ENCODE measurements at places on chromosomes 2 and 18.

DNA sequence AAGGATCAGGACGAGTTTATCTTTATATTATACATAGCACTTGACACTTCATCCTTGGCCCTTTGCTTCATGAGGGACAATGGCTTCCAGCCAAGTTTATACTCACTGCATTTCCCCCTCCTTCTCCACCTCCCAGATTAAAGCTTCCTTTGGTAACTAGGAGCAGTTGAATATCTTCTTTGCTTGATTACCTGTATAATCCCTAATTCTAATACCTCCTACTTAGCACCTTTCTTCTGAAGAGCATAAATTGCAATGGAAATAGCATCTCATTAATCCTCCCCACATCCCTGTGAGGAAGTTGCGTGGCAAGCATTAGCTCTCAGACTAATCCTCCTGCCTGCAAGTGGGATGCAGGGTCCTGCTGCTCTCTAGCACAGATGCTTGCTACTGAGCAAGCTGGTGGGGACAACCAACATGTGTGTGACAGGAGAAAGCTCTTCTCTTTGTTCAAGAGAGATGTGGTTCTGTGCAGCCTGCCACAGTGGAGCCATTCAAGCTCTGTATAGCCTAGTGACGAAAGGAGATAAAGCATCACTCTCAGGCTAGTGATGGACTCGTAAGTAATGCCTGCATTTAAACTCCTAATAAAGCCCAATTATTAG, 19.1 kb downstream of the KLHL14 start:
- no peak for DNase-seq

DNA sequence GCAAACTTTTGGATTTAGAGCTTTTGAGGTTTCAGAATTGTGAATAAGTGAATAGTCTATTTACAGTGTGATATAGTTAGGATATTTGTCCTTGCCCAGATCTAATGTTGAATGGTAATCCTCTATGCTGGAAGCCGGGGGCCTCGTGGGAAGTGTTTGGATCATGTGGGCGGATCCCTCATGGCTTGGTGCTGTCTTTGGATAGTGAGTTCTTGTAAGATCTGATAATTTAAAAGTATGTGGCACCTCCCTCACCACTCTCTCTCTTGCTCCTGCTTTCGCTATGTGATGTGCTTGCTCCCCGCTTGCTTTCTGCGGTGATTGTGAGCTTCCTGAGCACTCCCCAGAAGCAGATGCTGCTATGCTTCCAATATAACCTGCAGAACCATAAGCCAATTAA, 128.0 kb upstream of the KCNJ3 start:
- no peak for DNase-seq

- DNase-seq: no peak
Observed at GRCh38 chr2:60416221-60417008, 137.0 kb downstream of the BCL11A start.

DNA sequence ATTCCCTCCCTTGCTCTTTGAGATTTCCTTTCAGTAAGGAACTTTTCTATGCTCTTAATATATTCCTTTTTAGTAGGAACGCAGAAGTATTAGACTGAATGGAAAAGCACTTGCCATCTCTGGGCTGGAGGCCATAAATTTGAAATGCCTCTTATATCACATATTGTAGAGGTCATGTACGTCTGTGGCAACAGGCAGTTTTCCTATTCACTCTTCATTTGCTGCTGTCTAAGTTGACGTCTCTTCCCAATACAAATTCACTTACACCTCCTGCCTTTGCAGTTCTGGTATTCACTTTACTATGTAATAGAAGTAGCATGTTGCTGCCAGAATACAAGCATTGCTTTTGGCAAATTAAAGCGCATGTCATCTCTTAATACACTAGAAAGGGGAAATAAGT, 34.7 kb downstream of the MGAT4A start:
- no peak for DNase-seq

DNA sequence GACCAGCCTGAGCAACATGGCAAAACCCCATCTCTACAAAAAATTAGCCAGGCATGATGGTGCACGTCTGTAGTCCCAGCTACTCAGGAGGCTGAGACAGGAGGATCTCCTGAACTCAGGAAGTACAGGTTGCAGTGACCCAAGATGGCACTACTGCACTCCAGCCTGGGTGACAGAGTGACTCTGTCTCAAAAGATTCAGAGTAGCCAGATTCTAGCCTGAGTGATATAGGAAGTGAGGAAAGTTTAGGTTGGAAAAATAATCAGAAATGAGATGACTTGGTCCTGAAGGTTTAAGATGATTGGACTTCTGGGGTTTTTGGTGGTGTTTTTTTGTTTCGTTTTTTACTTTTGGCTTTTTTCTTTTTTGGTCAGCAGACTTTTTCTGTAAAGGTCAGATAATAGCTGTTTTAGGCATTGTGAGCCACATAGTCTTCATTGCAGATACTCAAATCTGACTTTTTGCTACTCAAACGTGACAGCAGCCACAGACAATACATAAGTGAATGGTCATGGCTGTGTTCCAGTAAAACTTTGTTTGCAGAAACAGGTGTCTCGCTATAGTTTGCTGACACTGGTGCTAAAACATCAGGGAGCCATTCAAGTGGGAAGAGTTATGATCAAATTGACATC, 104.1 kb upstream of the UBXN4 start:
- DNase-seq: no peak

All from NCI-H1436 (cell line).